ENCODE measurements at places on chromosomes 4 and X.
A peak's percentile ranks its signal among the peaks of the same experiment; 100 is the strongest.

DNA sequence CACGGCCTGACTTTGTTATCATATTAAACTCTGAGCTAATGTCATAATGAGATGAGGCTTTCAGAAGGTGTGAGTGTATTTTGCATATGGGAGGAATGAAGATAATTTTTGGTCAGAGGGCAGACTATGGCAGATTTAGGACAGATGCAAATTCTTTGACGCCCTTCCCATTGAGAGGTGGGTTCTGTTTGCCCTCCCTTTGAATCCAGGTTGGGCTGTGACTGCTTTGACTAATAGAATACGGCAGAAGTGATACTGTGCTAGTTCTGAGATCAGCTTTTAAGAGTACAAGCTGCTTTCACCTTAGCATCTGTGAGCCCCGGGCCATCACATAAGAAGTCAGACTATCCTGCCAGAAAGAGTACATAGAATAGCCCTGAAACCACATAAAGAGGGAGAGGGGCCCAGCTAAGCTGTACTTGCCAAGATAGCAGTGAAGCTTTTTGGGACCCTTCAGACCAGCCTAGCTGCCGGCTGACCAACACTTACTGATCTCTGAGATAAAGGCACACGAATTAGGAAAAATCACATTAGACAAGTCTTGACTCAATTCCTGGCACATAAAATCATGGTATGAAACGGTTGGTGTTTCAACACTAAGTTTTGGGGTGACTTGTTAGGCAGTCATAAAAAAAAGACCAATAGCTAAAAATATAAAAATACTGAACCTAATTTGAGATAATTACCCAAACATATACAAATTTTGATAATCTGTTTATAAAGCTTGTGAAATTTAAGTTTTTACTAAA, 166.7 kb upstream of the SH3RF1 start:
- no peak for DNase-seq

GRCh38 chrX:42242004-42242403, 318.6 kb upstream of the CASK start:
- no peak for DNase-seq

DNA sequence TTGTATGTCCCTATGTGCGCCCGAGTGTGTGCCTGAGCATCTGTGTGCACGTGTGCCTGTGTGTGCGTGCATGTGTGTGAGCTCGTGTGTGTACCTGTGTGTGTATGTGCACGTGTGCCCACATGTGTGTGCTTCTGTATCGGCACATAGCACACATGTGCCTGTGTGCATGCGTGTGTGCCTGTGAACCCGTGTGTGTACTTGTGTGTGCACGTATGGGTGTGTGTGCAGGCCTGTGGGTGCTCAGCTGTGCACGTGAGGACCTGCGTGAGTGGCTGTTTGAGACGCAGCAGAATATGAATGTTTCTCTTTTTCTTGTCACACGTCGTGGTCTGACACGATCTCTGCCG, 4.3 kb downstream of the AKAP17A start:
- no peak for DNase-seq

DNA sequence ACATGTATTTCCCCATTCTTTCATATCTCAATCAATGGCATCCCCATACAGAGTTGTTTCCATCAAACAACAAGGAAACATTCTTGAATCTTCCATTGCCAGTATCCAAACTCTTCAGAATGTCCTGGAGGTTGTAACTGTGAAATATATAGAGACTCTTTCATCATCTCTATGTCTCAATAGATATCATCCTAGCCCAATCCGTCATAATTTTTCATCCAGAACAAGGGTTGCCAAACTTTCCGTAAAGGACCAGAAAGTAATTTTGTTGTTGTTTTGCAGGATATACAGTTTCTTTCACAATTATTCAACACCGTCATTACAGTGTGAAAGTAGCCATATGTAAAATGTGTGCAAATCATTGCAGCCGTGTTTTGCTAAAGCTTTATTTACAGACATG, 15.2 kb upstream of the CXCL6 start:
- DNase-seq = no peak

DNA sequence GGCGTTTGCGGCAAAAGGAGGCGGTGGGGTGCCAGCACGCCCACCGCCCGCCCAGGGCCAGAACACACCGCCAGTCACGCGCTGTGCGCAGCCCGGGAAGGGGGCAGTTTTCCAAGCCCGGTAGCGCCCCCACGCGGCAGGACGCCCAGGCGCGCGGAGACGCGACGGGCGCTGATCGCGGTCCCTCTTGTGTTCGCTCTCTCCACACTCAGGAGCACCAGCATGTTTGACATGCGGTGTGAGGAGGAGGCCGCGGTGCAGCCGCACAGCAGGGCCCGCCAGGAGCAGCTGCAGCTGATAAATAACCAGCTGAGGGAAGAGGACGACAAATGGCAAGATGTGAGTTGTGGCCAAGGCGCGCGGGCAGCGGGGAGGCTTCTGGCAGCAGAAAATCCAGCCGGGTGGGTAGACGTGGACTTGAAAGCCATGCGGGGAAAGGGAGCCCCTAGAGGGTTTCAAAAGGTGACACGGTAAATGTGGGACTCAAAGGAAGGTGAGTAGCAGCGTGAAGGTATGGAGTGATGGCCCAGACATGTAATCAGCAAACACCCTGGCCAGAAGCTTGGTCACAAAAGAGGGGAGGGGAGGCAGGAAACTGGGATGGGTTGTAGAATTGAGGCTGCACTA, 104.1 kb downstream of the PHOX2B start:
- DNase-seq = peak; percentile 41

DNA sequence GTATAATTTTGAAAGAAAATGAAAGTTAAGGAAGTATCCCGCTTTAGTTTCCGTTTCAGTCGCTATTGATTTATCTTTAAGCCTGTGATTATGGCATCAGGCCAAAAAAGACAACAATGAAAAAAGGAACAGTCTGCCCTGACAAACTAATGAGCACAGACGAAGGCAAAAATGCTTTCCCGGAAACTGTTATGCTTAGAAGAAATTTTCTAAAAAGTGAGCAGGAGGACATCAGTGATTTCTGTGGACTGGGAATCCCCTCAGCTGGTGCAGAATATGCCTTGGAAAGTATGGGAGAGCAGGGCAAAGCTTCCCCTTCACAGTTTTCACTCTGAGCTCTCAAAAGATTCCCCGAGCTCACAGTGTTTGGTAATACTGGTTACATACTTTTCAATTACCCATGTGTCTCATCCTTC, 5.1 kb upstream of the CXCL10 start:
- no peak for DNase-seq

DNA sequence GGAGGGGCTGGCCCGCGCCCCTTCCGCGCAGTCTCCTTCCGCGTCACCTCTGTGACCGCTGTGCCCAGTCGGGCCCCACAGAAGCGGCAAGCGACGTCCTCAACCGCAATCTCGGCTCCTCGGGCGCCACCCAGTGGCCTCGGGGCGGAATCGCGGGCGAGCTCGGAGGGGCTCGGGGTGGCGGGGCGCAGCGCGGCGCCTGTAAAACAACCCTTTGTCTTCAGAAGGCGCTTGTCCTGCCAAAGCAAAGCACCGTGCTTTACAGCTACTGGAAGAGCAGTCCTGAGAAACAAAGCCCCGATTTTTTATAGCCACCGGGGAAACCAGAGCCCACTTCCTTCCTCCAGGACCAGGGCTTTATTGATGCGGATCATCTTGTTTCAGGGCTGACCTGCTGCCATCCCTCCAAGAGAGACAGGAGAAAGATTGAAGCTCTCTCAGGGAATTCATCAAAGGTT, 37.3 kb upstream of the CDKN2AIP start:
- DNase-seq = peak; percentile 72

DNA sequence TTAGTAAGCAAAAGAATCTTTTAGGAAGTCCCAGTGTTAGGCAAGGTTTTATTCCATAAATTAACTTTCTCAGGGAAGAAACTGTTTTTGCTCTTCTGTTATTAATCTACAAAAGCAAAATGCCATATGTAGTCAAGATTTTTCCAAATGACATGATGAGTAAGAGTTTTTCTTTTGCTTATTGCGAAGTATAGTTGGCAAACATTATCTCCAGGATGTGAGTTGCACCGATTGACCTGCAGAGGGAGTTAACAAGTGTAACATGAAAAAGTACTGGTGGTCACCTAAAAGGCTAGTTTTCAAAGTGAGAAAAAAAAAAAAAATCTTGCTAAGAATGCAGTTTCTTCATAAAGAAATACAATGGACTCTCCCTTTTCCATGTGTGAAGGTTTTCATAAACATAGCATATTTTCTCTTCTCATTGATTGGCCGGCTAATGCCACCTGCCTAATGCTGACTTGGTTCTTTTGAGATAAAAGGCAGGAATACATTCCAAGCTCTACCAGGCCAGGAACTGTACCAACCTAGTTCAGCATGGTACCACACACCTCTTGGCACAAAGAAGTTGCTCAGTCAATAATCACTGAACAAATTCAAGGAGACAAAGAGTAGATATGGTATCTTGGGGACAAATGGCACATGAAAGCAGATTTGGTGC, 100.2 kb downstream of the LNX1 start:
- peak; percentile 28 for DNase-seq

DNA sequence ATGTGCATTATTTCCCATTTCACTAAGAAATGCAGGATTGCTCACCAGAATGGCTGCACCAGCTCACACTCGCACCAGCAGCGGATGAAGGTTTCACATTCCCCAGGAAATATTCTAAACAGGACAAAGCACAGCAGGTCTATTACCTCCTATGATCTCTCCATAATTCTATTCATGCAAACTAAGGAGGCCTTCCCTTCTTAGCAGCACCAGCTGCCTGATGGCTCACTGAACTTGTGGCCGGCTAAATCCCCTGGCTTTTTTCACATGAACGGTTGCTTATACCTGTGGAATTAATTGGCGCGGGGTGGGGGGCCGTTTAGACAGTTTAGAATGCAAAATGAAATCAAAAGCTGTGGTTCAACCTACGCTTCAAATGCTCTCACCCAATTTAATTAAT, 73.5 kb upstream of the SRD5A3 start:
- no peak for DNase-seq

DNA sequence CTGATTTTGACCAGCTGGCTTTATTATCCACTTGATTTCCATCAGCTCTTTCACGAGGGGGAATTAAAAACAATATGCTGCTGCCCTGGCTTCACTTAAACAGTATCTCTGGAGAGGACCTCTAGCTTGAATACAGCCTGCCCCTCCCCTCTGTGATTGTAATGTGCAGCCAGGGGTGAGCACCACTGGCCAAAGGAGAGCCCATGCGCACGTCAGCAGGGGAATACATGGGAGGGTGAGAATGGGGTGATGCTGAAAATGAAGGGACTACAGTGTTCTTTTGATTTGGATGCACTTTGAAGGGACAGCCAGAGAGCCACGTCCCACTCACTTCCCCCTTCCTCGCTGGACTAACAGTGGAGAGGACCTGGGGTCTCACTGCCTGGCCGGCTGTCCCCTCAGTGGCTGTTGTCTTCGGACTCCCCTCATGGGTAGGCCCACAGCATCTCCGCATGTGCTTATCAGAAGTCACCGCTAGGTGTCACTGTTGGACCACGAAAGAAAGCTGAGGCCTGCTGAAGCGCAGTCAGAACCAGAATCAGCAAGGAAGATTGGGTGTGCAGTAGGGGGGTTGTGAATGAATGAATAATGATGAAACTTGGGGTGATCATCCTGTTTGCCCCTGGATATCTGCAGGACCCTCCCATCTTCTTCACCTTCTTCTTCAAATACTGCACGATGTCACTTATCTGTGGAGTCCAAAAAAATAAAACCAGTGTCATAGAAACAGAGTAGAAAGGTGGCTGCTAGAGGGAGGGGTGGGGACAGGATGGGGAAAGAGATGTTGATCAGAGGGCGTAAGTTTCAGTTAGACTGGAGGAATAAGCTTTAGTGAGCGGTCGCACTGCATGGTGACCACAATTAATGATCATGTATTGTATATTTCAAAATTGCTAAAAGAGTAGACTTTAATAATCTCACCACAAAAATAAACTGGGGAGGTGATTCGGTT, 32.8 kb downstream of the CLCN4 start:
- DNase-seq = peak; percentile 78

GRCh38 chrX:153862369-153863250, 23.4 kb downstream of the L1CAM start:
- peak; percentile 62 for DNase-seq

GRCh38 chr4:90572996-90573395, 445.8 kb downstream of the CCSER1 start:
- DNase-seq = no peak

DNA sequence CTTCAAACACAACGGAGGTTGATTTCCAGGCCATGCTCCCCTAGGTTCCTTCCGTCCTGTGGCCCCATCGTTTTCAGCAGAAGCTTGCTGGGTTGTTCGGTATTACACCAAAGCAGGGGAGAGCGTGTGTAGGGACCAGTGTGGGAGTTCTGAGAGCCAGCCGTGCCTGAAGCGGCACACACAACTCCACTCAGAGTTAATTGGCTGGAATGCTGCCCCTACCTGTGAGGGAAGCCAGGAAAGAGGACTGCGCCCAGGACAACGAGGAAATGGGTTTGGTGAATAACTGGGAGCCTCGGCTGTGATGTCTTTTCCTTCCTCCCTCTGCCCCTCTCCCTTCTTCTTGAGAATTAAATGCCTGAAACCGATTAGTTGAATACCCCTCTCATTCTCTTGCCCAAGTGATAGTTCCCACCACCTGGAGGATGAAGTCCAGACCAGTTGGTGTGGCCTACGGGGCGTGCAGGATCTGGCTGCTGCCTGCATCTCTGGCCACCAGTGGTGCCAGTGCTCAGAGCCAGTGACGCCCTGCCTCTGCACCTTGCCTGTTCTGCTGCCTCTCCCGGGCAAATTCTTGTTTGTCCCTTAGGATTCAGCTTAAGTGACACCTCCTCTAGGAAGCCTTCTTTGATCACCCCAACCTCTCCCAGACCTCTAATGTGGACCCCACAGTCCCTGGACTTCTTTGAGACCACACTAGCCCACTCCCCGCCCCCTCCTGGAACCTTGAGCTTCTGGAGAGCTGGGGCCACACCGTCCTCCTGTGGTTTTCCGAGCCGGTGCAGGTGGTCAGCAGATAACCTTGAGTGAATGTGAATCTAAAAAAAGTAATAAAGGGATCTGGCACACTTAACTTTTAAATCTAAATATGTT, 33.6 kb downstream of the TBC1D14 start:
- DNase-seq = no peak

DNA sequence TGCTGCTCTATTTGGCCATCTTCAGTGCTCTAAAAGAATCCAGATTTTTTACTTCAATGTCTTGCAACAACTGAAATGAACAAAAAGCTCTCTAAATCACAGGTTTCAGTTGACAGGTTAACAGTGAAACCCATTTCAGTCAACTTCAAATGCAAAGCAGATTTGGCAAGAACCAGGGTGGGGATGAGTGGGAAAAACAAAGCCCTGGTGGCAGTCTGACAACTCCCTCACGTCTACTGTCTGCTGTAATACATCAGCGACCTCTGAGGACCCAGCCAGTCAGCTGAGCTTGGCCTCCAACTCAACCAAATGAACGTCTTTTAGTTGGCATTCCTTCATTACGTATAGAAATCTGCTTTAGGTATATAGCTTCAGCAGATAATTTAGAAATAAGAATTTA, 95.8 kb downstream of the COL25A1 start:
- no peak for DNase-seq

DNA sequence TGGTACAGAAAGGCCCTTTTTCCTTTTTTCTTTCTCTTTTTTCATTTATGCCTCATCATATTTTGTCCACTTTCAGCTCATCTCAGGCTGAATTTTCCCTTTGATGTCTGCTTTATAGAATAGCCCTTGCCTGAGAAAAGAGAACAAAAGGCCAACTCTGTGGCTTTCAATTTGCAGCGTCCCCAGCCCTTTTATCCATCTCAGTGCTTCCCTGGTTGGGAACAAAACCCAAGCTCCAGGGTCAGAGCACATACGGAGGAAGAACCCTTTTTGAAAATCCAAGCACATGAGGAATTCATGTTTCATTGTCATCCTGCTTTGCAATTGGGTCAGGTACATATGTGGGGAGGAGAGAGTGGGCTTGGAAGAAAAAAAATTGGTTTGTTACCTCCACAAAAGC, 47.5 kb downstream of the TMEM164 start:
- DNase-seq = no peak

GRCh38 chr4:156959298-156959702, 12.3 kb downstream of the PDGFC start:
- DNase-seq = no peak

Data from cerebellar cortex (tissue), 1 donor.